Stimulated activated CD4-positive, alpha-beta T cell treated with anti-CD3 and anti-CD28 coated beads, Interleukin-12 subunit alpha, Interleukin-12 subunit beta, amount 100 ng/mL, for 4 hours (primary cell): ENCODE measurements at places on chromosomes 5 and 9.
A peak's percentile ranks its signal among the peaks of the same experiment; 100 is the strongest.

DNA sequence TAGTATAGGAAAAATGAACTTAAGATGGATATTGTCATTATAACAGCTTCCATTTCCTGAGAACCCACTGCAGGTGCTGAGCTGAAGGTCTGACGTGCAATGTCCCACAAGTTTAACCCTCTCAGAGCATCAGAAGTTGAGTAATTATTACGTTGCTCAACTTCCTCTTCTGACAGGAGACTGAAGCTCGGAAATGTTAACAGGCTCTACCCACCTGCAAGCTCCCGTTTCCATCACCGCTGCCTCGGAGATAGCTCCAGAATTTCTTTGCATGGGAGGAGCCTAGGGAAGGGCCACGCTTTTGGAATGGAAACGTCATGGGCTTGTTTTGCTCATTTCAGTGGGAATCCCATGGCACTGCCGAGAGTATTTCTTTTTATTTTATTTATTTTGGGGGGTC lies 1.0 kb upstream of the NTMT1 start:
- DNase-seq: no peak

- DNase-seq: no peak
Measured at GRCh38 chr9:137317718-137318511, 15.8 kb upstream of the NRARP start.

DNA sequence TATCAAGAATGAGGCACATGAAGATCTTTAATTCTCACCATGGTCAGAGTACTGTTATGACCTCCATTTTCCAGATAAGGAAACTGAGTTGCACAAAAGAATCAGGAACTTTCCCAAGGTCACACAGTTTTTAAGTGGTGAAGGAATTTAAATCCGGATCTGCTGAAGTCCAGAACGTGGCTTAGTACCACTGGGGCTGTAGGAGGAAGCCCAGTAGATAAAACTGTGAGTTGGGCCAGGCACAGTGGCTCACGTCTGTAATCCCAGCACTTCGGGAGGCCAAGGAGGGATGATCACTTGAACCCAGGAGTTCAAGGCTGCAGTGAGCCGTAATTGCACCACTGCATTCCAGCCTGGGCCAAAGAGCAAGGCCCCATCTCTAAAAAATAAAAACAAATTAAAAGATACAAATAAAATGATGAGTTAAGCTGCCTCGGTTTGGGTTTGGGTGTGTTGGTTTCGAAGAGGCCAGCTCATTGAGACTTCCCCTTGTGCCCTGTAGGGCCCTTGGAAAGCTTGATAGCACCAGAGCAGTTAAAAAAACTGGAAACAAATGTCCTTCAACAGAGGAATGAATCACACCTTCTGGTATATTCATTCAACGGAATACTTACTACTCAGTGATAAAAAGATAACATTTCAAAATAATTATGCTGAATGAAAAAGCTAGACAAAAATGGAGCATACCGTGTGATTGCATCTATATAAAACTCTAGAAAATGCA lies 20.1 kb downstream of the ATOX1 start:
- DNase-seq: no peak

- no peak for DNase-seq
Measured at GRCh38 chr9:105466898-105467455, 19.1 kb downstream of the FSD1L start.

GRCh38 chr9:8832955-8833354 lies 1033.4 kb upstream of the DMAC1 start:
- no peak for DNase-seq

GRCh38 chr5:19767987-19768386 lies 220.0 kb downstream of the CDH18 start:
- no peak for DNase-seq

DNA sequence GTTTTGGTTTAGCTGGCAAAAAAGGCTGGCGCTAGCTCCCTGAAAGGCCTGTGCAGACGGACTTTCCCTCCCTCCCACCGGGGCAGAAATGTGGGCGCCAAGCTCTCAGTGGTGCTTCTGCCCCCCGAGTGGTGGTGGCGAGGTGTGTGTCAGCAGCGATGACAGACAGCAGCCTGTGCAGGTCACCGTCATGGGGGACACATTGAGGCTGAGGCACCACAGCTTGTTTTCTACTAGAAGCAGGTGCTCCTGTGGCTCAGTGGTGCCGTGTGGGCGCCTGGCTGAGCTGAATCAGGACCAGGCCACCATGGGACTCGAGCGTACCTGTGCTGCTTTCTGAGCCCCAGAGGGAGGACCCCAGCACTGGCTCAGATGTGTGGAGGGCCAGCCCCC lies 6.2 kb downstream of the WNK2 start:
- DNase-seq: no peak

- peak; percentile 55 for DNase-seq
Measured at GRCh38 chr5:126777257-126777974, 480 bp downstream of the LMNB1 start.

GRCh38 chr9:5493679-5494511 lies 16.4 kb upstream of the PDCD1LG2 start:
- DNase-seq: peak; percentile 23

- DNase-seq: no peak
Measured at GRCh38 chr9:137224830-137225694, at the start of gene CYSRT1. Gene CYSRT1 (plus strand): TSS chr9:137225174. CDS start chr9:137225622, 448 bp downstream.

DNA sequence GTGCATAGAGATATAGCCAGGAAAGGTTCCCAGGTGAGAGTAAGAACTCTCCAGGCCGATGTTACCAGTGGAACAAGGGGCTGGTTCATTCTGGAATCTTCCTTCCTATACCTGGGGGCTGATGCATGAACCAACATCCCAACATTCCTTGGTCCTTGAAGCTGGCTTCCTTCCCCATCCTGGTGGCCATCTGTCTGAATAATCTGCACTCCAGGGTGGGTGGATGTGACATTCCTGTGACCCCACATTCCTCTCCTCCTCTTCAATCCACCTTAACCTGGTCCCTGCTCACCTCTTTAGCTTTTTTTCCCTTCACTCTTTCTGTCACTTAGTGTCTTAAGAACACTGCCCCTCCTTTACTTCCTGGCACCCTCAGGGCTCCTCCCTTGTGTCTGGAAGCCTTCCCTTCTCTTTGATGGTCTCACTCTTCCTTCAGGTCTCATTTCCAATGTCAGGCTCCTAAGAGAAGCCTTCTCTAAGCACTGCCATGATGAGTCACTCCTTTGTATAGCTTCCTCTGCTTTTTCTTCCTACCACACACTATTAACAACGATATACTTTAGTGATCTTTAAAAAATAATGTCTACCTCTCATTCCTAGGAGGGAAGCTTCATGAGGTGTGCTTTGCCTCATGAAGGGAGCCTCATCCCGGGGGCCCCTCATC lies 80.3 kb downstream of the BOD1 start:
- no peak for DNase-seq

DNA sequence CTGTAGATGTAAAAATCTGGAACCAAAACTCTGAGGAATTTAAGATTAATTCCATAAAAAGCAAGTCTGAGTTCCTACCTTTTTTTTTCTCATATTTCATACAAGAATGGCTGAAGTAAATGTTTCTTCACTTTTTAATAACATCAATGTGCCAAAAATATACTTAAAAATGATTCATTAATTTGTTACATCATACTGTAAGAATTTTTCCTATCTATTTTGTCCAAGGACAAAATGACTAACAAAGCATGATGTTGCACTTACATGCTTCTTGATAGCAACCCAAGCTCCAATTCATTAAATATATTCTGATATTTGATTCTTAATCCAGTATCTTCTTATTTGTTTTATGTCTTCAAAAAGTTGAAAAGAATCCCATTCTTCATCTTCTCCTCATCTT lies 988.3 kb downstream of the TLE1 start:
- DNase-seq: no peak

GRCh38 chr5:85484982-85485574 lies 1100.4 kb upstream of the EDIL3 start:
- no peak for DNase-seq

- no peak for DNase-seq
Measured at GRCh38 chr9:91567642-91568274, 144.1 kb upstream of the NFIL3 start.

- no peak for DNase-seq
Measured at GRCh38 chr9:88221105-88221504, 82.8 kb upstream of the SPATA31C2 start.

- no peak for DNase-seq
Measured at GRCh38 chr9:1458503-1458902, 408.3 kb downstream of the DMRT2 start.

- no peak for DNase-seq
Measured at GRCh38 chr9:109317311-109317978, 3.4 kb downstream of the EPB41L4B start.

- DNase-seq: no peak
Measured at GRCh38 chr5:55993731-55994494, 850 bp downstream of the IL6ST start.

- DNase-seq: no peak
Measured at GRCh38 chr5:154342963-154343362, 102.8 kb upstream of the SAP30L start.

DNA sequence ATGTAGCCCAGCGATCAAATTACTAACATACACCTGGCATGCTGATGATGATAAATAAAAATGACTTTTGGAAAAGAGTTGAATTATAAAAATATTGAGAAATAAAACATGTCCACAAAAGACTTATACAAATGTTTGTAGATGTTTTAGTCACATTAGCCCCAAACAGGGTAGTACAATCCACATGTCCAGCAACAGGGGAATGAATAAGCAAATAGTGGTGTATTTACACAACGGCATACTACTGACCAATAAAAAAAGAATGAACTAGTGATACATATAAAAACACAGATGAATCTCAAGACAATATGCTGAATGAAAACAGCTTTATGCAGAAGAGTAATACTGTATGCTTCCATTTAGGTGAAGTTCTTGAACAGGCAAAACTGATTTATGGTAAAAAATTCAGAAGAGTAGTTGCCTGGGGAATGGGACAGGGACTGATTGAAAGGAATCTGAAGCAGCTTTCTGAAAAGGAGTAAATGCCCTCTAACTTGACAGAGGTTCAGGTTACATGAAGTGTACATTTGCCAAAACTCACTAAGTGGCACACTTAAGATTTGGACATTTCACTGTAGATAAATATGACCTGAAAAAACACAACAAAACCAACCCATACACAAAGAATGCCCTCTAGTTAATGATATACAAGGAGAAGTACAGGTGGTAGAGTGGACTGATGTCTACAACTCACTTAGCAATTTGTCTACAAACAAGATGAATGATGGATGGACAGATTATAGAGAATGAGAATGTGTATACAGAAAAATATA lies 35.4 kb downstream of the ACTL7A start:
- no peak for DNase-seq

- DNase-seq: no peak
Measured at GRCh38 chr5:61837788-61838187, 468.2 kb upstream of the KIF2A start.

GRCh38 chr9:38037981-38038306 lies 31.1 kb downstream of the SHB start:
- no peak for DNase-seq
